Effector CD4-positive, alpha-beta T cell (primary cell): ENCODE measurements at places on chromosomes 4 and X.
A peak's percentile ranks its signal among the peaks of the same experiment; 100 is the strongest.

GRCh38 chr4:16448241-16448840, 222.1 kb upstream of the TAPT1 start:
- DNase-seq = no peak

GRCh38 chr4:76003035-76003434, 4.3 kb downstream of the CXCL9 start:
- no peak for DNase-seq

- no peak for DNase-seq
Measured at GRCh38 chrX:31212856-31213748, 141.3 kb upstream of the FTHL17 start.

DNA sequence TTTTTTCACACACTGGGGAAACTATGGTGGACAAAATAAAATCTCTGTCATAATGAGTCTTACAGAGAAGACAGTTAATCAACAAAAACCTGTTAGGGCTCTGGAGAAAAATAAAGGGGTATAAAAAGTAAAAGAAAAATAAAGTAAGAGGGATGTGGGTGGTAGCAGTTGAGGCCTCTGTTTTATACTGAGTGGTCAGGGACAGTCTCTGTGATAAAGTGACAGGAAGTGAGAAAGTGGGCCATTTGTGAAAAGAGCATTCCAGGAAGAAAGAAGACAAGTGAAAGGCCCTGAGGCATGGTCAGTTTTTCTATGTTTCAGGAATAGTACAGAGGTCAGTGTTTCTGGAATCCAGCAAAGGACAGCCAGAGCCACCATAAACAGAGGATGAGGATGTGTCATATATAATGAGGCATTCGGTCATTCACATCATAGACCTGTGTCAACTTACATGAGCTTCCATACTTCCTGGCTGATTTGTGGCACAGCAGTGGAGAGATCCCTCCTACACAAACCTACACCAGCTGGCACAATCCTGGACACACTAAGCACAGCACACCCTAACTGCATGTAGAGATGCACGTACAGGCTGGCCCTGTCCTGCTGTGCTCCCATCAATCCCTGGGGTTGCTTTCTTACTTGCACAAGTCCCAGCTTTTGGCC, 64.4 kb upstream of the NAP1L5 start:
- DNase-seq = no peak

DNA sequence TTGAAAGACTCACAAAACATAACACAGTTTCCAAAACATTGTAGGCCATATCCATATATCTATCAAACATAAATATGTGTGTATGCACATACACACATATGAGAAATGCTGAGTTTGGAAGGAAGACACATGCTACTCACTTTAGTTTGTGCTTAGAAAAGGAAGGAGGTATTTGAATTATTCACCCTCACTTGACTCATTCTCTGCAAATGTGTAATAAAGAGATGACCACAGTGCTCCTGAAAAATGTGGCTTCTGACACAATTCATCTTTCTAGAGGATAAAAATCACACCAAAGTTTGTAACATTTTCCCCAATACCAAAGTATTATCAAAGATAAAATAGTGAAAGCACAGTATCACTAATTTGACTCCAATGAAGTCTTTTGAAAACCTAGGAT, 950.1 kb downstream of the FAT4 start:
- DNase-seq = no peak

- no peak for DNase-seq
Measured at GRCh38 chrX:39324233-39324930, 523.1 kb downstream of the MID1IP1 start.

- no peak for DNase-seq
Measured at GRCh38 chrX:50000937-50001542, 78.6 kb downstream of the CLCN5 start.

DNA sequence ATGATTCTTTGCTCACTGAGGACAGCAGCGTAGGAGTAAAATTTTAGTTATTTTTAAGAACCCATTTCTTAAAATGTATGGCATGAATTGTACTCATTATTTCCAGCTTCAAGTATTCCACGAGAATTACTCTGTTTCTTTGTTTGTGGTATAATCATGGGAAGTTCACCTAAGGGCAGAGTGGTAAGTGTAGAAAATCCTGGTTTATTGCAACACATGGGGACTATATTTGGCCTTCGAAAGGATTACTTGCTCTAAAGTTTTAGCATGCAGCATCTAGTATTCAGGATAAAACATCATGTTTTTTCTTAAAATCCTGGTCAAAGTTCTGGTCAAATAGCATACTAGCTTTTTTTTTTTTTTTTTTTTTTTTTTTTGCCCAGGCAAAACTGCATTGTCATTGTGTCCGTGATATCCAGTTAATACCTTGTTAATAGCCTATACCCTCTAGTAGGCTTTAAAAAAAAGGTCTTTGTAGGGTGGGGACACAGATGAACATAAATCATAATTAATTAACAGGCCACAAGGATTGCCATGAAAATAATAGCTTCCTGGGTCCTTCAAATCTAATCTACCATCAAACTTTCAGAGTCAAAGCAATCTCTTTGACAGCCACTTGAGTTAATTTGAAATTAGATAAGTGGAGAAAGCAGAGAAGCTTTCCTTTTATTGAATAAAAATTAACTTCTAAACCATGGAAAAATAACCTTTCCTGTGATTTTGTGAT, 44.6 kb upstream of the VEGFC start:
- no peak for DNase-seq

DNA sequence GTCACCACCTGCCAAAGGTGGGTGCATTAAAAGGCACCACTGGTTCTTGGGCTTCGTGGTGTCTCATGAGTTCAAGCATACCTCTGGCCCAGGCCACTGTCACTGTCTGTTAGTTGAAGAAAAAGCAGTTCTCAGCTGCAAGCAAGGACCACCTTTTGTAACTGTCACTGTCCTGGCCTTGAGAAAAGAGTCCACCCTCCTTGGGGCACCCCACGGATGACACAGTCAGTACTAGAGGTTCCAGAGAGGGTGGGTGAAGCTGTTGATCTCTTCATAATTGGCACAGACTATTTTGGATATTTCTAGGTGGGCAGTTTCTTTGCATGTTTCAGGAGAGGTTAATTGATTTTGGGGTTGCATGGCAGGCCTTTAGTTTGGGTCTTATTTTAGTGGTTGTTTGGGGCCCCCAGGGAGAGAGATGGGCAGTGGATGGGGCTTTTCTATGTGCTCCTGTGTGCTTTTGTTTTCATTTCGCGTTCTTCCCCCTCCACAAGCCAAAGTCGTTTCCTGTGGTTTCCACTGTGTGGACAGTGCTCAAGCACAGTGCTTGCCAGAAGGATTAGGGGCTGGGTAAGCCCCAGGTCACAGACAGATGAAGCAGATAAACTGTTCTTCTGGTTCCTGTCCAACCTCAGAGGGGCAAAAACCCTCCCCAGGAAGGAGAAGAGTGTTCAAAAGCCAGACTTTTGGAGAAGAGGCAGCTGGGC, 156.2 kb upstream of the PPP1R2C start:
- DNase-seq = no peak

GRCh38 chrX:43958529-43958928, 14.7 kb downstream of the NDP start:
- peak; percentile 2 for DNase-seq

DNA sequence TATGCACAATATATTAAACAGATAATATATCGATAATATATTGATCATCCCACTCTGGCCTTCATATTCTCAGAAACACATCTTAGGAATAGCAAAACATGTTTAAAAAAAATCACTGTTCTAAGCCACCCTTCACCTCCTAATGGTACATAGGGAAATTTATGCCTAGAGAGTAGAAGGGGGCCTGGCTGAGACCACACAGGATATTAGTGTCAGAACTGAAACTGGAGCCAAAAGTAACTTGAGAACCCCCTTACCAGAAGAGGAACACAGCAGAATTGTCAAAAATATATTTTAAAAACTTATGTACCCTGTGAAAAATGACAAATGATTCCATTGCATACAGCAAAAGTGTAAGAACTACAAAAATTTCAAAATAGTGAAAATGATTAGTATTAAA, 173.1 kb downstream of the VSIG4 start:
- no peak for DNase-seq

- DNase-seq = peak; percentile 29
Measured at GRCh38 chrX:130171446-130172126, at the start of gene RAB33A. Gene RAB33A, plus strand, starts transcription at chrX:130171962. Its CDS starts 101 bp downstream, at chrX:130172063.

GRCh38 chr4:152900395-152900794, 35.7 kb upstream of the FHDC1 start:
- DNase-seq = no peak

GRCh38 chr4:98502031-98502430, 156.4 kb downstream of the TSPAN5 start:
- no peak for DNase-seq

GRCh38 chr4:13548059-13548983, 4.0 kb upstream of the NKX3-2 start:
- no peak for DNase-seq

- no peak for DNase-seq
Measured at GRCh38 chr4:106818764-106819163, 217.3 kb downstream of the DKK2 start.

- no peak for DNase-seq
Measured at GRCh38 chr4:101050837-101051205, 296.5 kb downstream of the PPP3CA start.

GRCh38 chr4:150181536-150181935, 103.3 kb downstream of the DCLK2 start:
- no peak for DNase-seq

GRCh38 chr4:119797238-119797894, 168.8 kb upstream of the PDE5A start:
- DNase-seq = no peak

DNA sequence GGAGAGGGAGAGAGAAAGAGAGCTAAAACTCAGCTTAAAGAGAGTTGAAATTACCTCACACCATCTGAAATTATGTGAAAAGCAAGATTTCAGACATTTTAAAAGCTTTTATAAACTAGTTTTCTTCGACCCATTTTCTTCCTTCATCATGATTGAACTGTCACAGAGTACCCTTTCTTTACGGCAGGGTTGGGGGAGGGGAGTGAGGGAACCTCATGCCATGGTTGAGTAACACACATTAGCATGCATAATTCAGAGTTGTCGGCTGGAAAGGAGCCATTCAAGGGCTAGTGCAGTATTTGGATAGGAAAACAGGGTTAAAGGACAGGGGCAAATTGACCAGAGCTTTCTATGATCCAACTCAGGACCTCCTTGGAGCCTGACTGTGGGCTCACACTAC, 46.2 kb downstream of the PCDH19 start:
- DNase-seq = no peak

DNA sequence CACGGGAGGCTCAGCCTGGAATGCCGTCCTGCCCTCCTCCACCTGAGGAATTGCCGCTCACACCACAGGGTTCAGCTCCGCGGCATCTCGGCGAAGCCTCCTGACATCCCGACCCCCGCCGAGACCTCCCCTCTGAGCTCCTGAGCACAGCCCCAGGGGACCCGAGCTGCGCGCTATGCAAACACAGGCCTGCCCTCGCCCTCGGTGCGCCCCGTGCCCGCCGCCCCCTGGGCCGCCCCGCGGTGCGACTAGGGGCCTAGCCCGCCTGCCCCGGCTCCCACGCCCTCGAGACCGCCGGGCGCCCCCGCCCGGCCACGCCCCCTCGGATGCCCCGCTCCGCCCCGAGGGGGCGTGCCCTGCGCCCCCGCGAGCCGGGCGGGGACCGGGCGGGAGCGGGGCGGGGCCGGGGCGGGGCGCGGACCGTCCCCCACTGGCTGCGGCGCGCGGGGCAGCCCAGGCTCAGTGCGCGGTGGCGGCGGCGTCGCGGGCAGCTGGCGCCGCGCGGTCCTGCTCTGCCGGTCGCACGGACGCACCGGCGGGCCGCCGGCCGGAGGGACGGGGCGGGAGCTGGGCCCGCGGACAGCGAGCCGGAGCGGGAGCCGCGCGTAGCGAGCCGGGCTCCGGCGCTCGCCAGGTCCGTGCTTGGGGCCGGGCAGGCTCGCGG, at the start of gene FGFR3:
FGFR3 (plus strand) TSS at position 462 of the 664 bp plus-strand sequence. CDS start 642 bp downstream, outside the sequence.
- DNase-seq = no peak

DNA sequence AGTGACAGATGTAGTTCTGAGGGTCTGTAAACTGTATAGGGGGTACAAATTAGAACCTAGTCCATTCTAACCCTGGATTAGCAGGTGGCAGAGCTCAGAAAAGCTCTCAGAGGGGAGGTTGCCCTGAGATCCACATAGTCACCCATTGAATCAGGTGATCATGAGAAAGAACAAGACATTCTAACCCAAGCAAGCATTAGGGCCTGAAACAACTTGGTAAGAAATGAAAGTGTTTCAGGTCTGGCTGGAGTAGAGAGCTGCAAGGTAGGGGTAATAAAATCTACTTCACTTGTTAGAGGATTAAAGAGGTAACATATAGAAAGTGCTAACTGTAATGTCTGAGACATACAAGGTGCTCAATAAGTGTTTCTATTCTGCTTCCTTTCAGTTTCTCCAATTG, 8.8 kb upstream of the BMP2K start:
- no peak for DNase-seq

GRCh38 chr4:48071191-48071590, 54.6 kb downstream of the NIPAL1 start:
- no peak for DNase-seq

DNA sequence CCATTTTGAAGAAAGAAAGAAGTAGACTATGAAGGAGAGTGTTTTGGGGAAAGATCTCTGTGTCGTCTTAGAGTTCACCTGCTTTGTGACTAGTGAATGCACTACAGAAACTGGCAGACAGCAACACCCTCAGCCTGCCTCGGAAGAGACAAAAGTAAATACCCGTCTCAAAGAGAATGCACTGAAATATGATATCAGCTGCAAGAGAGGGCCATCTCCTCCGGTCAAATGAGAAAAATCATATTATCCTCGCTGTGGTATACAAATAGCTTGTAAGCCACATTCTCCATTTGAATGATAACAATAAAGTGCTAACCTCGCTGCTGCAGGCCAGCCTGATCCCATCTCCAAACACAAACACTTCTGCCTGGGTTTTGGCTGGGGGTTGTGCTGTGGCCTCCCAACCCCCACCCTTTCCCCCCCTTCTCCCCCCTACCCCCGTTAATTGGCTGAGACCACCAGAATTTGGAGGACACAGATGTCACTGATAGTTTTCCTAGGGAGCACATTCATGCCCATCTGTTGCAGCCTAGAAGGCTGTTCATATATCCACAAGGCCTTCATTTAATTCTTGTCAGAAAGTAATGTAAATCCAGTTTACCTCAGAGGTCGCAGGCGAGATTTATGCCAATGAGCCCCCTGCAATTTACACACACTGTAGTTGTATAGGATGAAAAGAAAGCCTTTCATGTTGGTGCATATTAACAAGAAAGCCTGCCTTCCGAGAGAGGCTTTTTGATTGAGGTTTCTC, 46.3 kb downstream of the ALPK1 start:
- DNase-seq = no peak

GRCh38 chr4:112156553-112156952, 11.3 kb downstream of the FAM241A start:
- no peak for DNase-seq

GRCh38 chr4:66964467-66964866, 580.8 kb downstream of the CENPC start:
- no peak for DNase-seq

DNA sequence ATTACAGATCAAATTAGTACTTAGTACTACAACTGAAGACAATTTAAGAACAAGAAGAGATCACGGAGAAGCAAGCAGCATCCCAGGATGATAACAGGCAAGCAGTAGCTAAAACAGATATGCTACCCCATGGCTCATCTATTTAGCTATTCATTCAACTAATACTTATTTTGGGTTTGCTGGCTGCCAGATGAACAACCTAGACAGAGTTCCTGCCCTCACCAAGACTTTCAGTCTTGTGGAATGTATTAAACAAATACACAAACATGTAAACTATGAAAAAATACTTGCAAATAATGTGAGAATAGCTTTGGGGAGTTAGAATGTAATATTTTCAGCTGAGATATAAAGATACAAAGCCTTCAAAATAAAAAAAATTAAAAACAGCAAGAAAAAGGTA, 2.4 kb upstream of the CORIN start:
- DNase-seq = no peak
